ENCODE measurements at places on chromosomes 7 and 10.

GRCh38 chr10:86671419-86671818 is 3.1 kb downstream of the LDB3 start:
- DNase-seq: no peak

GRCh38 chr7:155206318-155207020 is 91.2 kb upstream of the INSIG1 start:
- DNase-seq: no peak

GRCh38 chr10:31087011-31087410 is 55.3 kb upstream of the ZNF438 start:
- no peak for DNase-seq

DNA sequence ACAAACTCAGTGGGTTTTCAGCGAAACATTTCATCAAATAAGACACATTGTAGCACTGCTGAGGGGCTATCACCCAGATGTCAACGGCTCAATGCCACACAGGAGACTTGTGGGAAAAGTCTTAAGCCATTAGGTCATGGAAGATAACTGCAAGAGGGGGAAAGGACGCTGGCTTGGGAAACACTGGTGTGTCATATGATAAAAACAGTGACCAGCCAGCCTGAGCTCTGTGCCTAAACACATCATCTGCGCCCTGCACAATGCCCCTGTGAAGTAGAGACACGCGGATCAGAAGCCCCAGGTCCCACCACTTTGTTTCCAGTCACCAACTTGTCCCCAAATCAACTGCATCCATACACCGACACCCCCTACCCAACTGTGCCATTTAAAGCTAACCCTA is 116.7 kb downstream of the TNS3 start:
- no peak for DNase-seq

GRCh38 chr10:93406364-93407145 is 75.6 kb downstream of the MYOF start:
- no peak for DNase-seq

GRCh38 chr7:157027568-157028198 is 17.2 kb upstream of the MNX1 start:
- DNase-seq: no peak

- DNase-seq: no peak
Measured at GRCh38 chr10:79248341-79249185, 98.7 kb upstream of the PPIF start.

GRCh38 chr7:2509298-2509906 is 10.2 kb upstream of the LFNG start:
- no peak for DNase-seq

GRCh38 chr7:636396-636795 is 90.1 kb upstream of the DNAAF5 start:
- no peak for DNase-seq

DNA sequence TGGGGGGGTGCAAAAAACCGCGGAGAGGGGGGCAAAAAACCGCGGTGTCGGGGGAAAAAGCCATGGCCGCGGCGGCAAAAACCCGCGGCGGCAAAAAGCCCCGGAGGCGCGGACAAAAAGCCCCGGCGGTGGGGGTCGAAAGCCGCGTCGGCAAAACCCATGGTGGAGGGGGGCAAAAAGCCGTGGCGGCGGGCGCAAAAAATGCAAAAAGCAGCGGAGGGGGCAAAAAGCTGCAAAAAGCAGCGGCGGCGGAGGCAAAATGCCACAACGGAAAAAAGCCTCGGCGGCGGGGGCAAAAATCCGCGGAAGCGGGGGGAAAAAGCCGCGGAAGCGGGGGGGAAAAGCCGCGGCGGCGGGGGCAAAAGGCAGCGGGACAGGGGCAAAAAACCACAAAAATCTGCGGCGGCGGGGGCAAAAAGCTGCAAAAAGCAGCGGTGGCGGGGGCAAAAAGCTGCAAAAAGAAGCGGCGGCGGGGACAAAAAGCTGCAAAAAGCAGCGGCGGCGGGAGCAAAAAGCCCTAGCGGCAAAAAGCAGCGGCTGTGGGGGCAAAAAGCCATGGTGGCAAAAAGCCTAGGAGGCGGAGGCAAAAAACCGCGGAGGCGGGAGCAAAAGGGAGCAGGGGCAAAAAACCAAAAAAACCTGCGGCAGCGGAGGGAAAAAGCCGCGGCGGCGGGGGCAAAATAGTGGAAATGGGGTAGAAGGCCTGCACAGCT is 418.9 kb downstream of the ZNF716 start:
- no peak for DNase-seq

GRCh38 chr7:110442381-110442837 is 648.5 kb upstream of the LRRN3 start:
- no peak for DNase-seq

DNA sequence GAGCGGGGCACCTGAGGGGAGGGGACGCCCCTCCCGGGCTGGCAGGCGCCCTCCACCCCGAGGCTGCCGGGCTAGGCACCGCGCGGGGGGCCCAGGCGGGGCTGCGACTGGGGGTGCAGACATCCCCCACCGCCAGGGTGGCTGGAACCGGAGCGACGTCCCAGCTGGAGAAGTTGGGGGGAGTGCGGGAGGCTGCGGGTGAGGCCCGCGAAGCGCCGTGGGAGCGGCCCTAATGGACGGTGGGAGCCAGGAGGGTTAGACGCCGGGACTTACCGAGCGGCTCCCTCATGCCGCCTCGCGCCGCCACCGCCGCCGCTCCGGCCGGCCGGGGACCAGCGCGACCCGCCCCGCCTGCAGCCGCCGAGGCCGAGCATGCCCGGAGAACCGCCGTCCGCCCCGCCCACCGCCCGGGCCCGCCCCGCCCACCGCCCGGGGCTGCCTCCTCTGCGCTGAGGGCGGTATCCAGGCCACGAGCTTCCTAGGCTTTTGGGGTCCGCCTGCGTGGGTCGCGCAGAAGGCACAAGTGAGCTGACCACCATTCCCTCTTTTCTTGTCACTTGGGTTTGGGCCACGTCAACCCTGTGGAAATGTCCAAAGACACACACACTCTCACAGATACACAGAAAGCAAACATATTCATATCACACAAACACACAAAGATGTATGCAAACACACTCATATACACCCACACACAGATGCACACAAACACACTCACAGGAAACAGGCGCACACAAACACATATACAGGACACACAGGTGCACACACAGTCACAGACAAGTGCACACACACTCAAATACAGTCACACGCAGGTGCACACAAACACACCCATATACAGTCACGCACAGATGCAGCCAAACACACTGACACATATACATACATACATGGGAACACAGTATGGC is at the start of gene JCAD:
Gene JCAD, minus strand, starts transcription at position 378 of the 899 bp plus-strand sequence. CDS start 11,774 bp downstream, outside the sequence.
- DNase-seq: no peak

DNA sequence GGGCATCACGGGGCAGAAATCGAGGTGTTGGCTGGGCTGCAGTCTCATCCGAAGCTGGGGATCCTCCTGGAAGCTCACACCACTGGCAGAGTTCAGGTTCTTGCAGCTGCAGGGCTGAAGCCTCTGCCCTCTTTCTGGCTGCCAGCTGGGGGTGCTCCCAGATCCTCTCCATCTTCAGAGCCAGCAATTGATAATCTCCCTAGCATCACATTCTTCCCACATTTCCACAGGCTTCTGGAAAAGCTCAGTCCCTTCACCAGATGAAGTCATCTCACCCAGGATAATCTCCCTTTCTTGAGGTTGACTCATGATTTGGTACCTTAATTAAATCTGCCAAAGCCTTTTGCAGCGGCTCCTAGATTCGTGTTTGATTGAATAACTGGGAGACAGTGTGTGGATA is 55.2 kb downstream of the NRP1 start:
- DNase-seq: no peak

DNA sequence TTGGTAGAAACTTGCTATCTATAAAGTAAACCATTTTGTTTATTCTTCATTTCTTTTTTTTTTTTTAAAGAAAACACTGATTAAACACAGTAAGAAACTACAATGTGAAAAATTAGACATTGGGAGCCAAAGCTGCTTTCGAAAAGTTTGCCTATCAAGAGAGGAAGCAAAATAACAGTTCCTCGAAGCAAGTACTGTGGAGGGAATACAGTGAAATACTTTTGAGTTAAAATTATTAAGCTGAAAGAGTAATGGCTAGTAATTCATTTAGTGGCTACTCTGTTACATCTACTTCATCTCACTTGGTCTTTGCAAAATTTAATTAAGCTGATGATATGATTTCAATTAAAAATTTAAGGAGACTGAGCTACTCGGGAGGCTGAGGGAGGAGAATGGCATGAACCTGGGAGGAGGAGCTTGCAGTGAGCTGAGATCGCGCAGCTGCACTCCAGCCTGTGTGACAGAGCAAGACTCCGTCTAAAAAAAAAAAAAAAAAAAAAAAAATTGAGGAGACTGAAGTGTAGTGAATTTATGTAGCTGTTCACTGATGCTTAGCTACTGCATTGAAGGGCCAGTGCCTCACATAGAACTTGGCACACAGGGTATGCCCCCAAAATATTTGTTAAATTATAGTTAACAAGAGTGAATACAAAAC is 982.1 kb upstream of the MBL2 start:
- no peak for DNase-seq

GRCh38 chr7:18212758-18213157 is 185.1 kb upstream of the PRPS1L1 start:
- DNase-seq: no peak

- DNase-seq: no peak
Measured at GRCh38 chr10:123134915-123135414, 805 bp upstream of the HMX3 start.

DNA sequence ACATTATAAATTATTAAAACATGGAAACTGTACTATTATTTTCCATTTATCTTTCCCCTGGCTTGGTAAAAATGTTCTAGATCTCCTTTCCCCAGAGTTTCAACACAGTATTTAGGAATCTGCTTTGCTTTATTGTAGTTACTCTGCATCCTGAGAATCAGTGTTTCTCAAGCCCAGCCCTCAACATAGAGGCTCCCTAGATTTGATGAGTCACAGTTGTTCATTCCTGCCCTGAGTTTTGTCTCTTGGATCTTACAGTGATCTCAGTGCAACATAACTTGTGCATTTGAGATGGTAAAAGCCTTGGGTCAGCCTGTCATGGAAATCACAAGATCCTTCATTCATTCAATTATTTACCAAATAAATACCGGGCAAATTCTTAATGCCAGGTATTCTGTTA is 63.0 kb downstream of the VAX1 start:
- no peak for DNase-seq

DNA sequence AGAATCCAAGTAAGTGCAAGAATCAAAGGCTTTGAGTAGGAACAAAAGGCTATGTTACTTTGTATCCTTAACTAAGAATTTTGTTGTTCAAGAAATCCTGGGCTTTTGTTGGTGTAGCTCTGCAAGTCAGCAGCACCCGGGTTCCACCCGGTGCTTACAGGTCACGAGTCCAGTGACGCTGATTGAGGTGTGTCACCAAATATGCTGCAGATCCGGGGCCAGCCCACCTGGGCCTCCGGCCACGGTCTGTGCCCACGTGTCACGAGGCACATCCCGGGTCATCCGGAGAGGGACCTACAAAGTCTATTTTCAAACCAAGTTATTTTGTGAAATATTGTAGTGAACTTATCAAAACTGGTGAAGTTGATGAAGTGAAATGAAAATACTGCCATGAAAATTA is 103.1 kb downstream of the MGMT start:
- DNase-seq: no peak

DNA sequence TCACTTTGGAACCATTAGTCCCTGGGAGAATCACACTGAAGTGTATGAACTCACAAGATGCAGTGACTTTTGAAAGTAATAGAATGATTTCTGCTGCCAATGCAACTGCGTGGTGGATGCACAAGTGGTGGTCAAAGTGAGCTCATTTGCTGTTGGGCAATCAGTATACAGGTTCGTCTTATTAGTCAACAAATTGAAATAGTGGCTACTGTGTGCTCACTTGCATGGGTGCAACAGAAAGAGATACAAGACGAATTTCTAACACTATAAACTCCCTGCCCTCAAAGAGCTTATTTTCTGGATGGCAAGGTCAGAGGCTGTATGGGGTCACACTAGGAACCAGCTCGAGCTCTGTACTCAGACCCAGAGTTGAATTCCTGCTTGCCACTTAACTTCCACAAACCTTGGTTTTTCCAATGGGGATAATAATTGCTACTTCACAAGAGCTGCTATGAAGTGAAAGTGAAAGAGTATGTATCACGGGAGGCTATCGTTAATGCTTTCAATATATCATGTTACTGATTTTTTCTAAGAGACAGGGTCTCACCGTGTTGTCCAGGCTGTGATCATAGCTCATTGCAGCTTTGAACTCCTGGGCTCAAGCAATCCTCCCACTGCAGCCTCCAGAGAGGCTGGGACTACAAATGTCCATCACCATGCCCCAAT is 8.3 kb upstream of the BCL7B start:
- DNase-seq: no peak

- no peak for DNase-seq
Measured at GRCh38 chr7:15123901-15124300, 221.3 kb upstream of the DGKB start.

GRCh38 chr7:151187409-151188251 is 580 bp upstream of the ASB10 start:
- no peak for DNase-seq

DNA sequence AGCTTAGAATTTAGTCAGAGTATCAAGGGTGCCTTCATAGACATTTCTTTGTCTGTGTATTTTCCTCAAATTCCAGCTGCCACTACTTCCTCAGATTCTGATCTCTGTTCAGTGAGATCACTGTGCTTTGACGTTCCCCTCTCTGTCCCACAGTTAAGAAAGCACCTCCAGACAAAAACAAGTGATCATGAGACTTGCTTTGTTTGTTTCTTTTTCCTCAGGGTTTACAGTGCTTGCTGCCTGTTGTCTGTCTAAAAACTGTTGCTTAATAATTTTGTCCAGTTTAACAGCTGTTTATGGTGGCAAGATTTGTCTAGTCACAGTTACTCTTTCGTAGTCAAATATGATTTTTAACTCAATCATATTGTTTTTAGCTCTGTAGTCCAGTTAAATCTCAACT is 29.1 kb downstream of the TRUB1 start:
- no peak for DNase-seq

All from NCI-H1436 treated with DMSO at 0.1 percent for 48 hours (cell line).